ENCODE measurements at places on chromosomes 2 and 18.

- DNase-seq, result no peak
Observed at GRCh38 chr2:148901142-148901541, 26.1 kb downstream of the KIF5C start.

- DNase-seq, result no peak
Observed at GRCh38 chr18:60377778-60378469, 5.3 kb upstream of the MC4R start.

- DNase-seq, result no peak
Observed at GRCh38 chr2:64626963-64627760, 26.6 kb downstream of the SERTAD2 start.

DNA sequence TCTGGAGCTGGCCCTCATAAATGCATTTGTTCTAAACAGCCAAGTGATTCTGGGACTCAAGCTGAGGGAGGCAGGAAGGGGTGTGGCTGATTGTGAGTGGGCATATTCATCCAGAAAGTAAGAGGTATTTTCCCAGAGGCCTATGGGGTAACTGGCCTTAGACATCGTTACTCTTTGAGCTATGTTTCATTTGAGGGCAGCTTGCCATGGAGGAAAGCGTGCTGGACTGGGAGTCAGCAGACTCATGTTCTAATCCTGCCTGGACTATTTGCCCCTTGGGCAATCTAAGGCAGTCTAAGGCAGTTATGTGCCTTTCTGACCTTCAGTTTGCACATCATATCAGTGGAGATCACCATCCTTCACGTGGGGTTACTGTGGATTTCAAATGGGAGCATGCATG, 93.5 kb upstream of the SLC14A2 start:
- DNase-seq, result no peak

DNA sequence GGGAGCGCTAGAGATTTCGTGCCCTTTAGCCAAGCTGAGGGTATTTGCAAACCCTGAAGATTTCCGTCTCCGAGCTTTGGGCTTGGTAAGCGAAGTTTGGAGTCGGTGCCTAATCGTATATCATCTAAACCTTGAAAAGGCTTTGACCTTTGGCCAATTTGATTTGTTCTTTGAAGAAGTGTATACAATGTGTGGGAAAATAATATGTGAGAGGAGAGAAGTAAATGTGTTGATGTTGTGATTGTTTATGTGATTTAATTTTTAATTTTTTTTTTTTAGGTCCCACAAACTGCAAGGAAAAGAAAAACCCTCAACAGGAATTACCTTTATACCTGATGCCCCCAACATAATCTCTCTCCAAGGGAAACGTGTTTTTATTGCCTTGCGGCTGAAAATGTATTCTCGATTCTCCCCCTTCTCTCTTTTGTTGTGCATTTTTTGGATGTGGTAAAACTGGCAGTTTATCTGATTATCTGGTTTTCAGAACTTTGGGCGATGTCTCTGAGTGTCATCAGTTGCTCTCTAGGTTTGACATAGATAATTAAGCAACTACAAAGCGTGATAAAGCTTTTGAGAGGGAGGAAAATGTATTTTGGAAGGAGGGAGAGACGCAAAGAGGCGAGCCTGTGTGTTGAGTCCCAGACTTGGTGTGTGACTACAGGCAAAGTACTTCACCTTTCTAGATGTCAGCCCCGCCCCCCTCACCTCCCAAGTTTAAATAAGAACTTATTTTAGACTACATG, 912 bp upstream of the FBXO11 start:
- no peak for DNase-seq

GRCh38 chr2:108382196-108382595, 4.4 kb downstream of the SULT1C4 start:
- no peak for DNase-seq

GRCh38 chr2:187504312-187504921, 49.8 kb downstream of the TFPI start:
- DNase-seq, result no peak

DNA sequence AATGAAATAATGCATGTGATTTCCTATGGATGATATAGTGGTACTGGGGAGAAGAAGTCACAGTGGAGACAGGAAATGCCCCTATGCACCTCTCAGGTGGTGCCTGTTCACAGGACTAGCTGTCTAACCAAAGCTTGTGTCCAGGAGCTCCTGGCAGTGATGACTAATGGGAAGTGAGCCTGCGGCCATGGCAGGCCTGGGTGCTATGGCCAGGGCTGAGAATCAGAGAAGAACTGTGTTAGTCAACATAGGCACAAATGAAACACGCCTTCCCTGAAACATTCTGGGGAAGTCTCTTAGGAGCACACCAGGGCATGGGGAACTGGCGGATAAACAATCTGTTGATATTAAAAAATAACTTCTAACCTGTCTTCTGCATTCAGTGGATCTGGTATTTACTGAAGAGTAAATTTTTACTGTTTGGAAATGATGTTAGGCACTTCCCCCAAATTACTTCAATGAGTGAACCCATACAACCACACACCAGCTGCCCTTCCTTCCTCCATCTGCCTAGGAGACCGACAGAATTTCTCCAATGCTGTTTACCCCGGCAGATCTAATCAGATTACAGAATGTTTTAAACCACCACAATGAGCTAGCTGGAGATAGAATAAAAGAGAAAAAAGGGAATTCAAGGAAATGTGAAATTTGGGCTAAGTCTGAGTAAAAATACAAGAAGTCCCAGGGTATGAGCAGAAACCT, 67.4 kb downstream of the MEP1B start:
- no peak for DNase-seq

GRCh38 chr18:69689121-69689759, 258.4 kb downstream of the CD226 start:
- no peak for DNase-seq

- no peak for DNase-seq
Observed at GRCh38 chr2:223566396-223566795, 35.8 kb downstream of the SCG2 start.

Measured in HAP-1 (cell line).